NCI-H69 (cell line): ENCODE measurements at places on chromosomes 12 and 14.

DNA sequence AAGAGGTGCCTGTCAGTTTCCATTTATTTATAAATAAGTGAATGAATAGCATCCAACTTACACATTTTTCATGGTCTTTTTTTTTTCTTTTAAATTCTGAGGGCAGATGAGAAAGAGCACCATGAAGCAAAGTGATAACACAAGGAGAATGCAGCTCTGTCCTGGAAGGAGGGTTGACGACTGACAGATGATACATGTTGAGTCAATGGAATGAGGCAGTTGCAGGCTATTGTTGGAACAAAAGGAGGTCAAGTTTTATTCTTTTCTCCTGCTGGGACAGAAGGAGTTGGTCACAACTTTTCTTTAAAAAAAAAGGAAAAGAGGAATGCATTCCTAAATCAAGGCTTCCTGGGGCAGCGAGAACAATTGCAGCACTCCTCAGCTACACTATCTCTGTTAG is 119.9 kb upstream of the PLEKHG7 start:
- DNase-seq = no peak

GRCh38 chr14:64119980-64120379 is 174.2 kb downstream of the ESR2 start:
- DNase-seq = no peak

DNA sequence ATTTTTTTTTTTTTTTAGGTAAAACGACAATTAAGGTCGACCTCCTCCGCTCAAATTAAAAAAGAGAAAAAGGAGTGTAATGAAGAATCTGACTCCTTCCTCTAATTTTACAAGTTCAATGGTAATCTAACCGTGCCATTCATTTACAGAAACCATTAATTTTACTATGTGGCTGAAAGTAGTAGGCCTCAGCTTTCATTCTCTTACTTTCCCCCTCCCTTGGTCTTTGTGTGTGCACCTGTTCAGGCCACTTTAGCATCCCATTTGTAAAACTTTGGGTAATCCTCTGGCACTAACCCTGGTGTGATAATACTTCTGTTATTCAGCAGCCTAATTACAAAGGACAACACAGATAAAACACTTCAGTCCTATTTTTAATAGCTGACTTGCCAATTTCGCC is 128.1 kb downstream of the ASCL1 start:
- peak; percentile 10 for DNase-seq

- no peak for DNase-seq
Measured at GRCh38 chr12:76649099-76649498, 89.5 kb upstream of the OSBPL8 start.

DNA sequence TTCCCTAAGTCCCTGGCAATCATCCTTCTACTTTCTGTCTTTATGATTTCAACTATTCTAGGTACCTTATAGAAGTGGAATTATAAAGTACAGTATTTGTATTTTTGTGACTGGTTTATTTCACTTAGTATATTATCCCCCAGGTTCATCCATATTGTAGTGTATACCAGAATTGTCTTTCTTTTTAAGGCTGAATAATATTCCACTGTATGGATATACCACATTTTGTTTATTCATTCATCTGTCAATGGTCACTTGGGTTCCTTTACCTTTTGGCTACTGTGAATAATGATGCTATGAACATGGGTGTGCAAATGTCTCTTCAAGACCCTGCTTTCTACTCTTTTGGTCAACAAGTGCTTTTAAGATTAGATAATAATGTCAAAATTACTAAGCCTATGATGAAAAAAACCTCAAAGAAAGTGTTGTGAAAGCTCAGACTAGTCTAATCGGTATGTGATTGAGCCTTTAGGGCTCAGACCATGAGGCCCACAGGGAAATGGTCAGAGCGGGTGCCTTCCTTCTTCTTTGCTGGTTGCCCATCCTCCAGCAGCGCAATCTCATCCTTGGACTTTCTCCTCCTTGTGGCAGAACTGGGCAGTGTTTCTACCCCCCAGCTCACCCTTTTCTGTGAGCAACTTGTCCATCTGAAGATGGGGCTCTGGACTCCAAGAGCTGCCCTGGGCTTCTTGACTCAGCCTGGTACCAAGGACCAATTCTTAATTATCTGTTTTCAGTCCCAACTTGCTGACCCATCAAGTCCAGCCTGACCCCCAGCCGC is 105.4 kb downstream of the TTC8 start:
- no peak for DNase-seq

DNA sequence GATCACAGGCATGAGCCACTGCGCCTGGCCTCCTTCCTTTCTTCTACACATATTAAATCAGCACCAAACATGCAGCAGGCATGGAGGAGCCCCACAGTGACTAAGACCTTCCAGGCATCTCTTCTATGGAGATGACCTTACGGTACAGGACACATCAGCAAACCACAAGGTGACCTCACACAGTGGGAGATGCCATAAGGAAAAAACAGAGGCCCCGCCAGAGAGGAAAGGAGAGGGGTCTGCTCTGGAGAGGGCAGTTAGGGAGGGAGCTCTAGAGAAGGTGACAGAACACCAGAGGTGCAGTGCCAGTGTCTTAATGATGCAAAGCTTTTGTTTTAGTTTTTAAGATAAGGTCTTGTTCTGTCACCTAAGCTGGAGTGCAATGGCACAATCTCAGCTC is 81.1 kb upstream of the ESRRB start:
- DNase-seq = no peak
